Central memory CD8-positive, alpha-beta T cell (primary cell): ENCODE measurements at places on chromosomes 13 and 19.

DNA sequence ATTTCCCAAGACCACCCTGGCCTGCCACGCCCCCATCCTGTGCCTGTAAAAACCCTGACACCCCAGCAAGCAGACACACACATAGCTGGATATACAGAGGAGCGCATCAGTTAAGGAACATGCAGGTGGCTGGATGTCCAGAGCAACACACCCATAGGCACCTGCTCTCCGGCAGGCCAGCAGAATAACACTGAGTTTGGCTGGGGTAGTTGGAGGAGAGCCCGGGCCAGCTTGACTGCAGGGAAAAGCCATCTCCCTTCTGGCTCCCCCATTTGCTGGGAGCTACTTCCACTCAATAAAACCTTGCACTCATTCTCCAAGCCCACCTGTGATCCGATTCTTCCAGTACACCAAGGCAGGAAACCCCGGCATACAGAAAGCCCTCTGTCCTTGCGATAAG lies 8.9 kb downstream of the RASL11A start:
- no peak for DNase-seq

DNA sequence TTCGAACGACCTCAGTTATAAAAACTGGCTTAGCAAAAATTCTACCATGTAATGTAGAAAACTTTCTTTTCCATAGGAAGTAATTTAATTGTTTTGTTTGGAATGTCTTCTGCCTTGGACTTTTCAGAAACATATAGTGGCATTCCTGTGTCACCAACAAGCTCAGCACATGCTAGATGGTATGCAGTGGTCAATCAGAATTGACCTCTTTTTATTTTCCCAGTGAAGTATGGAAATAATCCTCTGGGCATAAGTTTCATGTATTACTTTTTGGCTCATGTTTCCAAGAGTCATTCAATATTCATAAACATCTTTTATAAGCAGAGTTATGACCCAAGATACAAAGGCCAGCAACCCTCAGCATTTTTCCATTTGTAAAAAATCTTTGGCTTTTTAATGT lies 33.6 kb downstream of the NALCN start:
- DNase-seq = no peak

DNA sequence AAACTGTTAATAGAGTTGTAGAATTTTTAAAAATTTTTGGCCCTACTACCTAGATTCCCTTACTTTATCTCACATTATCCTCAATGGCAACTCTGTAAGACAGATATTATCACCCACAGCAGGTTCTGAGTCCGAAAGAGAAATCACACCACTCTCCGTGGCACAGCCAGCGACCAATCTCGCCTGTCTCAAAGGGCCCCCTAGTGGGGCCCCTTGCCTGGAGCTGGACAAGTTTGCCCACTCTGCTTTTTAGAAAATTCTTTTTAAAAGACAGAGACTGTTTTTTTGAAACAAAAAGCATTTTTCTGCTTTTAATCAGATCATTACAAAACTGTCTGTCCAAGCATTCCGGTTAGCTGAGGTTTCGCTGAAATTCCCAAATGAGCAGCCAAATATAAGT lies 21.7 kb downstream of the PHF11 start:
- DNase-seq = no peak

- DNase-seq = no peak
Measured at GRCh38 chr13:41196620-41197019, 2.3 kb upstream of the KBTBD7 start.

- no peak for DNase-seq
Measured at GRCh38 chr19:21626924-21627697, 121.7 kb downstream of the ZNF429 start.
